GM12864 (cell line): ENCODE measurements at places on chromosomes 12 and 14.

DNA sequence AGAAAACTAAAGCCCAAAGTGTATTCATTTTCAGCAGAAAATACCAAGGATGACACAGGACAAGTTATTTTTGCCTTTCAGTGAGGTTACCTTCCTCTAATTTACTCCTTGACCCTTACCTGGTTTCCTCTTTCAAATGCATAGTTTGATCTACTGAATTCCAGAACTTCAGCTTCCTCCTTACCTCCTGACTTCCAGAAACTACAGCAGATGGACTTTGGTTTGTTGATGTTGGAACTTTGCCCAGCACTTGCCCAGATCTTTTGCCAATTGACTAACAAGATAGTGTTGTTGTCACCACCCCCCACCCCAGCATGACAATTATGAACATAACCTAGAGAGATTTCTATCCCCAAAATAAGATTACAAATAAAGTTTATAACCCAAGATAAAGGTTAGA, 63.2 kb downstream of the NAV3 start:
- no peak for DNase-seq

- no peak for DNase-seq
These were observed 51.8 kb upstream of the PRICKLE1 start for GRCh38 chr12:42641221-42641885.

- no peak for DNase-seq
These were observed 207.9 kb downstream of the TTC7B start for GRCh38 chr14:90608281-90608680.

- no peak for DNase-seq
These were observed 35.5 kb upstream of the OSBPL8 start for GRCh38 chr12:76595056-76595455.

GRCh38 chr14:67653651-67654280, 20.7 kb downstream of the VTI1B start:
- DNase-seq, result no peak

GRCh38 chr12:40238266-40238902, 13.6 kb downstream of the LRRK2 start:
- DNase-seq, result no peak

DNA sequence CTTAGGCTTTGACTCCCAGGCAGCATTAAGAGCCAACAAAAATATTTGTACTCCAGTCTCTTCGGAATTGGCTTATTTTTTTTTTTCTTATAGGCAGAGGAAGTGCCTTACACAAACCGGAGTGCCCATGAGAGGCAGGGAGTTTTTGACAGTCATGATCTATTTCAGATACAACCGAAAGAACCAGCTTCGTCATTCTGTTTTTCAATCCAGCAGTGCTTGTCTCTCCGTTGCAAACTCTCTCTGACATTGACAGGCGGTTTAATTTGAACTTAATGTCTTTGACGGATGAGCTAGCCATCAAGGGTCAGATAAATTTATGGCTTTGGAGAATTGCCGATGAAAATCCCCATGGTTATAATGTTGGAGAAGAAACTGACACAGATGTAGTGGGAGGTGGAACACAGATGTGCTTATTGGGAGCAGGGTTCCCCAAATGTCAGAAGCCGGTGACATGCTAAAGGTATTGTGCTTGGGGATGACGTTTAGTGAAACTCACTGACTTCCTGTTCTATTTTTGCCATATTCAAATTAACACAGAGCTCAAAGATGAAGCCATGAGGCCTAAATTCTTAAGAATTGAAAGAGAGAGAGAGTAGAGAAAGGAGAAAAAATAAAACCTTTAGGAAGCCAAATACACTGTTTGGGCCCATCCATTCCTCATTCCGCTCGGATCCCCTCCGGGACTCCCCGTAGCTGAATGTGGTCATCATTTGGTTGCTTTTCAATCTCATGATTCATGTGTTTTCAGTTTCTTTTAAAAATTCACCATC, 59.7 kb downstream of the PLXNC1 start:
- peak; percentile 86 for DNase-seq

DNA sequence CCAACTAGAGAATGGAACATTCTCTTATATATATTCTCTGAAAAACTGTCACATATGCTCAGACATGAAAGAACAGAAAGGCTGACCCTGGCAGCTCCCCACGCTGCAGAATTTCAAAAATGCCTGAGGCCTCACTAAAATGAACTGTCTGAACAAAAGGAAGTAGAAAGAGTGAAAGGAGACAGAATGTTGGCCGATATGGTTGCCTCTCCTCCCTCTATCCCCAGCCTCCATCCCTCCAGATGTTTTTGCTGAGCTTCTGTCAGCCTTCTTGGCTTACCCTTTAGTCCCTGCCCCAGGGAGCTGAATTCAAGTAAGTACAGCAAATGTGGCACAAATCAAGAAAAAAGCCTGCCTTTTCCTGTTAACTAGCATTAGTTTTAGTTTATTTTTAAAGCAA, 6.9 kb downstream of the SMCO2 start:
- no peak for DNase-seq
